ENCODE measurements at places on chromosomes 3 and 15. TPM values are rescaled to one million over a fixed set of nuclear protein-coding genes. Genes with fewer than 3 reads are reported as not detected.

DNA sequence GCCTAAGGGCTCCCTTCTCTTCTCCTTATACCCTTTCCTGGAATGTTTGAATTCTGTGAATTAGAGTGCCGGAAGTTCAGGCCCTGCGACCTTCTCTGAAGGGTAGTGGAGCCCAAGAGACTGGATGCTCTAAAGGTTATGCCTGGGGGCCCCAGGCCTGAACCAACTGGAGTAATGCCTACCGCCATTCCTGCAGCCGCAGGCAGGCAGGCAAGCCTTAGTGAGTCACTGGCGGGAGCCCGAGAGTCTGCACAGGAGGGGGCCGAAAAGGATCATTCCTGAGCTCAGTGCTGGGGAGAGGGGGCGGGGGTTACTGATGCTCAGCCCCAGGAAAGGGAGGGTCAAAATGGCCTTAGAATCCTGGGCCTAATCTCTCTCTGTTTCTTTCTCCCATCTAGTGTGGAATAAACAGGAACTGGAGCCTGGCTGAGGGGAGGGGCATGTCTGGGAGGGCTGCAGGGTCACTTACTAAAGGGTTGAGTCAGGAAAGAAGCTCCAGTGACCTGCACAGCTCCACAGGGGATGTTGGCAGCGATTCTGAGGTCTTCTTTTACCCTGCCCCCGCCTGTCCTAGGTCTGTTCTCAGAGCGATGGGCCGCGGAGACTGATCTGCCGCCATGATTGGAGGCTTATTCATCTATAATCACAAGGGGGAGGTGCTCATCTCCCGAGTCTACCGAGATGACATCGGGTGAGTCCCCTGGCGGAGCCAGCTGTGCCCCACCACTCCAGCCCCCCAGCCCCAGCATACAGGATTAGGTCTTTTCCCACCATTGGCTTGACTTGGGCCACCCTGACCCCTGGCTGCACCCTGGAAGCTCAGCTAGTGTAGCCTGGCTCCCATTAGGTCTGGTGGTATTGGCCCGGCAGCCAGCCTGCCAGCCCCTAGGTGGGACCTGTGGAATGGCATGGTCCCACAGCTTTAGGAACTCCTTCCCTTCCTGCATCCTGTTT, 2.0 kb downstream of the AP2M1 start:
- no peak overlapping the region for H3K27ac ChIP-seq
- no peaks in the 10 kb centered on the region for H3K27me3 ChIP-seq
- DNase-seq: no peak

DNA sequence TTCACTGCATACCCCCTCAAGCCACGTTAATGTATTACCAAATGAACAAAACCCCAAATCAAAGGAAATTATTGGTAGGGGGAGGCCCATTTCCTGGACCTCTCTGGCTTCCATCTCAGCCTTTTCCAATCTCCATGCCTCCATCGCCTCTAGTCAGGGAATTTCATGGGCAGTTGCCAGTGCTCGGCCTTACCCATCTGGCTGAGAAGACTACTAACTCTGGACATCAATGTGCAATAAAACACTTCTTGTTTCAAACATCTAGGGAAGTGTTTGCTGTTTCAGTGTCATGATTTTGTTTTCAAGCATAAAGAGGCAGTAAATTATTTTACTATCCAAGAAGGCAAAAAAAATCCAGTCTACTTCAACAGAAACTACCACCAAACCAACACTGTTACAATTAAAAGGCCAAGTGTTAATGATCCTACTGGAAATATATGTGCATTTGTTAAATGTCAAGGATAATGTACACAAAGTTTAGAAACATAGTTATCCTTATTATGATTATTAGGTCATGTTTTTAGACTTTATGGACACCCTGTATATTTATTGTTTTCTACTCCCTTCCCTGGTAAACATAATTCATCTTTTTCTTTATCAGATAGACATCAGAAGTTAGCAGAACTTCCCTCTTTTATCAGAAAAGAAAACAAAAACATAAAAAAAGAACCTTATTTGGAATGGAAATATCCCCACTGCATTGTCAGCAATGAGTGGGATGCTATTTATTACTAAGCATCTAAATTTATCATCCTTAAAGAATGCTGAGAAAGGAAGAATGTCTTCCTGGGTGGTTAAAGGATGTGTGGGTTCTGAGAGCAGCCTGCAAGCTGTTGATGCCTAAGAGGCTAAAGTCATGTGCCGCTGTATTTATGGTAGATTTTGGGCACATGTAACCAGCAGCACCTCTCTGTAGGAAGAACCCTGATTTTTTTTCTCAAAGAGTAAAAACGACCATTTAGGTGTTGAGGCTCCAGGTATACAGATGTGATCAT, 15.2 kb downstream of the LDHAL6B start:
- H3K27ac ChIP-seq: no peak overlapping the region
- no peak overlapping the region for H3K4me3 ChIP-seq
- DNase-seq: no peak
- H3K4me1 ChIP-seq: no peaks in the 10 kb centered on the region

SPINK8 gene
- not detected for total RNA-seq

COL6A5 gene
- not detected for total RNA-seq

CCR4 gene
- total RNA-seq: 56.3 TPM

SAXO2 gene
- 1.2 TPM for total RNA-seq

Data from activated T-cell treated with anti-CD3 and anti-CD28 coated beads, Interleukin-2, amount 50 U/mL, for 72 hours (primary cell).